ENCODE measurements at places on chromosomes 4 and X. TPM values are rescaled to one million over a fixed set of nuclear protein-coding genes. Genes with fewer than 3 reads are reported as not detected.

DNA sequence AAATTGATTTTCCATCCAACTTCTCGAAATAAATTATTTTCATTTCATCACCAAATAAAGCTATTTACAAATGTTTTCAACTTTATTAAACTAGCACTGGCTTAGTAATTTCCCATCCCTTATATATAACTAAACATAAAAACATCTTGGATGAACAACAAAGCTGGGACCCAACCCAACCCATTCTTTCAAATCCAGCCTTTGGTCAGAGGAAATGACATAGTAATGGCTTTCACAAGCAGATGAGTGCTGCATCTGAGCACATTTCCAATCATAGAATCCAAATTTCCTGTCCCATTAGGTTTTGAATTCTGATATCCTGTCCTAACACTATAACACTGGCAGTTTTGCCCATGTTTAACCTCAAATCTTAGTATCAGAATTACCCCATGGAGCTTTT is 7.9 kb upstream of the EMCN start:
- H3K4me3 ChIP-seq: no peak overlapping the region
- no peak for DNase-seq
- no peaks in the 10 kb centered on the region for H3K36me3 ChIP-seq
- no peaks in the 10 kb centered on the region for H3K27me3 ChIP-seq

GRCh38 chrX:150704030-150704613 is 10.9 kb downstream of the MTMR1 start:
- H3K27me3 ChIP-seq: no peaks in the 10 kb centered on the region
- H3K4me1 ChIP-seq: no peaks in the 10 kb centered on the region
- DNase-seq: no peak
- H3K4me3 ChIP-seq: no peak overlapping the region
- H3K36me3 ChIP-seq: no peaks in the 10 kb centered on the region
- no peak overlapping the region for H3K27ac ChIP-seq

Gene ARHGEF9
- total RNA-seq: 59.0 TPM

GRCh38 chrX:10903523-10903922 is 207.6 kb upstream of the HCCS start:
- no peak overlapping the region for H3K4me3 ChIP-seq
- DNase-seq: no peak
- no peaks in the 10 kb centered on the region for H3K27me3 ChIP-seq
- no peaks in the 10 kb centered on the region for H3K4me1 ChIP-seq

GRCh38 chr4:147550626-147551246 is 66.5 kb upstream of the TMEM184C start:
- H3K4me1 ChIP-seq: no peaks in the 10 kb centered on the region
- no peaks in the 10 kb centered on the region for H3K27me3 ChIP-seq
- no peak overlapping the region for H3K27ac ChIP-seq
- DNase-seq: no peak

GRCh38 chr4:136935305-136935704 is 597.0 kb downstream of the PCDH18 start:
- no peaks in the 10 kb centered on the region for H3K27me3 ChIP-seq
- H3K27ac ChIP-seq: no peak overlapping the region
- no peaks in the 10 kb centered on the region for H3K4me1 ChIP-seq
- no peaks in the 10 kb centered on the region for H3K36me3 ChIP-seq

GRCh38 chrX:41688156-41688555 is 617 bp upstream of the GPR34 start:
- no peak overlapping the region for H3K27ac ChIP-seq
- no peak overlapping the region for H3K4me3 ChIP-seq
- no peak for DNase-seq
- H3K4me1 ChIP-seq: no peaks in the 10 kb centered on the region
- peaks cover 3% of the 10 kb centered on the region for H3K27me3 ChIP-seq

Gene CABS1
- not detected for total RNA-seq

- no peak overlapping the region for H3K4me3 ChIP-seq
- H3K27me3 ChIP-seq: no peaks in the 10 kb centered on the region
- no peaks in the 10 kb centered on the region for H3K4me1 ChIP-seq
Measured at GRCh38 chr4:100489305-100489704, 28.5 kb downstream of the EMCN start.

- no peaks in the 10 kb centered on the region for H3K36me3 ChIP-seq
- H3K27me3 ChIP-seq: no peaks in the 10 kb centered on the region
- no peaks in the 10 kb centered on the region for H3K4me1 ChIP-seq
- H3K4me3 ChIP-seq: no peak overlapping the region
Measured at GRCh38 chrX:42619068-42619467, 158.9 kb downstream of the PPP1R2C start.

DNA sequence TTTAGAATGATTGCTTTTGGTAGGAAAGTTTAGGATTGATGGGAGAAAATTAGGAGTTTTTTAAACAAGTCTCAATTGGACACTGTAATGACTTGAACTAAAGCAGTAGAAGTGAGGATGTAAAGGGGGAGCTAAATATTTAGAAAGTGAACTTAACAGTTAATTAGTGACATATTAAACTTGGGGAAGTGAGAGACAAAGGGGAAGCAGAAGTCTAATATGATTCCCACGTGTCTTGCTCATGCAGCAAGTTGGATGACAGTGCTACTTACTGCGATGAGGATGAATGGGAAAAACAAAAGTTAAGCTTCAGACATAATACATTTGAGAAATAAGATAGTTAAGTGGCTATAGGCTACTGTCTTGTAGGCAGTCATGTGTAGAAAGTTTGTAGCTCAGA is 110.4 kb downstream of the RPA4 start:
- no peak for DNase-seq
- no peak overlapping the region for H3K4me3 ChIP-seq
- H3K36me3 ChIP-seq: no peaks in the 10 kb centered on the region

DNA sequence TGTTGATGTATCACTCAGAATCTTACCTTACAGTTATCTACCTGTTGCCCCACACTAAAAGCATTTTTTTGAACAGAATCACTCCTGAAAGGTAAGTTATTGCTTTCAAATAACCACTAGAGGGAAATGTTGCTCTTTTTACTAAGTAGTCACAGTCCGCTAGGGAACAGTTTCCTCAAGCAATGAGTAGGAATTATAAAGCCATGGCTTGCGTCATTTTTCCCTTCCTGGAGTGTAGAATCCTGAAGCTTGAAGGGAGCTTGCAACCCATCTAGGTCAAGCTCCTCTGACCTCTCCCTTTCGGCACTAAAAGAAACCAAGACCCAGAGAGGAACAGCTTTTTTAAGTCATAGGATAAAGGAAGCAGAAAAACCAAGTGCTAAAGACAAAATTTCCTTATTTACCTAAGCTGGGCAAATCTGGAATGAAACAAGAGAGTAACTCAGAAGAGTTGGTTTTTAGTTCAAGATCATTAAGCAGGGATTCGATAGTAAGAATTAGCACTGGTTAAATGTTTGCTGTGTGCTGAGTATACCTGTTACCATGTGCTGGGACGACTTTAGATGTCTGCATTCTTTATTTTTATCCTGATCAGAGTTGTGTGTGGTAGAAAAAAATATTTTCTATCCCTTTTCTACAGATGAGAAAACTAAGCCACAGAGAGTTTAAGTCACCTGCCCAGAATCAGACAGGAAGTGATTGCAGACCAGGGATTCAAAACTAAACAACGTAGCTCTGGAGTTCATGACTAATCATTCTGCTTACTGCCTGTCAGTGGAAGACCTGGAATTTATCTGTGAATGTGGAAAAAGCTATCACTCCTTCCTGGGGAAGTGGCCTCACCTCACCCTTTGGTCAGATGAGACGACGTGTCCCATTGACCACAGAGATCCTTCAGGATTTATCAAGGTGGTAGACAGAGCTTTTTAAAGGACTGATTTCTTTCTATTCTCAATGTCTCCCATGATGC is 631.5 kb downstream of the RAB28 start:
- DNase-seq: peak; percentile 55
- H3K4me3 ChIP-seq: no peak overlapping the region
- H3K36me3 ChIP-seq: no peaks in the 10 kb centered on the region
- H3K27ac ChIP-seq: no peak overlapping the region
- H3K4me1 ChIP-seq: no peaks in the 10 kb centered on the region

Gene TCEAL6
- 6.2 TPM for total RNA-seq

DNA sequence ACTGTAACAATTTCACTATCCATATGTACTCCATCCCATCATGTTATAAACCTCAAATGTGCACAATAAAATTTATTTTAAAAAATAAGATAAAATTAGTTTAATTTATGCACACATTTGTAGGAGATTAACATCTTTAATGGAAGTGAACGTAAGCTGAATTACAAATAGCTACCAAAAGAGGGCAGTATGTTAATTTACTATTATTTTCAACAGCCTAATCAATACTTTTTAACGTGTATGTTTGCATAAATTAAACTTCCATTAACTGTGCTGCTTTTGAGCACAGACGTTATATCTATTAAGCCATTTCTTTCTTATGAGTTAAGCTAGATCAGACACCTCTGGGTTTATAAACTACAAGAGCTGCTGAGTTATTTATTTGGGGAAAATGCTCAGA is 56.5 kb upstream of the PHKA2 start:
- DNase-seq: no peak
- H3K36me3 ChIP-seq: no peaks in the 10 kb centered on the region
- no peaks in the 10 kb centered on the region for H3K4me1 ChIP-seq

Gene RASL11B
- 8.0 TPM for total RNA-seq

GRCh38 chr4:40721730-40722171 is 28.0 kb upstream of the NSUN7 start:
- H3K27ac ChIP-seq: no peak overlapping the region
- H3K36me3 ChIP-seq: no peaks in the 10 kb centered on the region
- no peak overlapping the region for H3K4me3 ChIP-seq
- DNase-seq: no peak

Gene GABRA4
- 1.3 TPM for total RNA-seq

Gene RS1
- 0.06 TPM for total RNA-seq

- H3K27ac ChIP-seq: no peak overlapping the region
- H3K36me3 ChIP-seq: no peaks in the 10 kb centered on the region
- H3K4me3 ChIP-seq: no peak overlapping the region
- no peaks in the 10 kb centered on the region for H3K4me1 ChIP-seq
- no peak for DNase-seq
Measured at GRCh38 chrX:86981326-86981879, 536.2 kb upstream of the KLHL4 start.

All from spinal cord (tissue), 10 donors.